ENCODE measurements at places on chromosomes 1 and 21.

DNA sequence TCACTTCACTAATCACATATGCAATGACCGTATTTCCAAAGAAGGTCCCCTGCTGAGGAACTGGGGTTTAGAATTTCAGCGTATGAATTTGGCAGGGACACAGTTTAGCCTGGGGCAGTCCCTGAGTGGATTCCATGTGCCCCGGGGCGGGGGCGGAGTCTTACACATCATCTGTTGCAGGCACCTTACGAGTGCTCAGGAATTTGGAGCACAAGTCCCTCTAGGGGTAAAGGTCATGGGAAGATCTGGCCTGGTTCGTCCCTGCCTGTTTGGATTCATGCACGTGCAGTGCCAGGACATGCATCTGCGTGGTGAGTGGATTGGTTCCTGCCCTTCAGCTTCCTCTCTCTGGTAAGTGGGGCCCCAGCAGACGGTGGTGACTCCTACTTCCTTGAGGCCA is 208.3 kb upstream of the C1orf174 start:
- no peaks in the 10 kb centered on the region for H3K27me3 ChIP-seq
- no peaks in the 10 kb centered on the region for H3K36me3 ChIP-seq
- H3K27ac ChIP-seq = no peak overlapping the region
- no peak for DNase-seq
- no peak overlapping the region for H3K4me3 ChIP-seq
- H3K4me1 ChIP-seq = no peaks in the 10 kb centered on the region

DNA sequence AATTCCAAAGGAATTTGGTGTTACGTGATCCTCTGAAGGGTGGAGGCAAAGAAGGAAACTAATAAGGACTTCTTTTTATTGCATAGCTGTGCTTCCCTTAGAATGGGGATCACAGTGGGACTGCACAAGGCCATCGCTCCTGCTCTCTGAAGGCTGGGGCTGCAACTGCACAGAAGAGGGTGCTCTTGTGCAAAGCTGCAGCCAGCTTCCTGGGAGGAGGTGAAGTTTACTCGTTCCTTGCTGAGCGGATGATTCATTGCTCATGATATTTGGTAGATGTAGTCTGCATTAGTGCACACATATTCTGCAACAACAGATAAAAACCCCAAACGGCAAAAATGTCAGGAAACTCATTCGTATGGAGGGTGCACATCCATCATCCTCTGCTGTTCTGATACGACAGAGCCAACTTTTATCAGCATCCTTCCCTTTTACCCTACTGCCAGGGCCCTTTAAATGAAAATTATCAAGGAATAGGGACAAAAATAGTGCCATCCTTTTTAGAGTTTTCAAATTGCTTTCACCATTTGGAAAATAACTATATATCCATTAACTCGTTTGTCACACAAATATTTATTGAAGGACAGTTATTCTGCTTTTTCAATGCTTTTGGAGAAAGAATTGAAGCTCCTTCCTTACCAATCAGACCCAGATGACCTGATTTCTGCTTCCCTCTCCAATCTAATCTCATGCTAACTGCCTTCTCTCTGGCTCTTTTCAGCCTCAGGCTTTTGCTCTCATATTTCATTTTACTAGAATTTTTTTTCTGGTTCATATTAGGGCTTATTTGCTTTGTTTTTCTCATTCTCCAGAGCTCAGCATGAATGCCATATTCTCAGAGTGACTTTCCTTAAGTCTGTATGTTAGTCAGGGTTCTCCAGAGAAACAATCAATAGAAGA is 263.6 kb downstream of the DUSP10 start:
- H3K27me3 ChIP-seq = no peaks in the 10 kb centered on the region
- no peak for DNase-seq
- no peak overlapping the region for H3K4me3 ChIP-seq
- no peaks in the 10 kb centered on the region for H3K4me1 ChIP-seq
- H3K36me3 ChIP-seq = no peaks in the 10 kb centered on the region
- H3K27ac ChIP-seq = no peak overlapping the region

DNA sequence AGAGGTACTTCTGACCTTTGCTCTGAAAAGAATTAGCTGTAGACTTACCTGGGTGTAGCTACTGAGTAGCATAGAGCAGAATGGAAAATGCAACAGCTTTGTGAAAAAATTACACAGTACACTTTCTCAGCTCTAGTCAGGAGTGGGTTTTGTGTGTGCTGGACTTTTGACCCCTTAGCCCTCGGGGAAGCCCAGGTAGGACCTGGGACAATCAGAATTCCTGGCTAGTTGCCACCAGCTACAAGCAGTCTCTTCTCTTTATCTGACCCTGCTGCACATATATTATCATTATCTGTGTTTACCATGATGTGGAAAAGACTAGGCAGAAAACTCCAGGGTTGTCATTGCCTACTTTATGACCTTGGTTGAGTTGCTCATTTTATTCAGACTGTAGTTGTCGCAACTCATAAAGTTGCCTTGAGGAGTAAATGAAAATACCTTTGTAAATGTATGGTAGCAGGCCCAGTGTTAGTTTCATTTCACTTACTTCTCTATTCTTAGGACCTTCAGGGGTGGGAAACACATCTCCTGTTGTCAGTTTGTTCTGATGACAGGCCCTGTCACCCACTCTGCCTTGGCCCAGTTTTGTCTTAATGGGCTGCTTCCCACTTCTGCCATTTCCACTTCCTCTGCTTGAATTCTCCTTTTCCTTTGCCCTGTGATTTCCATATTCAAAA is 5.4 kb downstream of the NEK7 start:
- H3K36me3 ChIP-seq = no peaks in the 10 kb centered on the region
- peaks cover 31% of the 10 kb centered on the region for H3K4me1 ChIP-seq
- no peaks in the 10 kb centered on the region for H3K27me3 ChIP-seq
- no peak overlapping the region for H3K4me3 ChIP-seq
- H3K27ac ChIP-seq = peak overlapping the region; percentile 51

DNA sequence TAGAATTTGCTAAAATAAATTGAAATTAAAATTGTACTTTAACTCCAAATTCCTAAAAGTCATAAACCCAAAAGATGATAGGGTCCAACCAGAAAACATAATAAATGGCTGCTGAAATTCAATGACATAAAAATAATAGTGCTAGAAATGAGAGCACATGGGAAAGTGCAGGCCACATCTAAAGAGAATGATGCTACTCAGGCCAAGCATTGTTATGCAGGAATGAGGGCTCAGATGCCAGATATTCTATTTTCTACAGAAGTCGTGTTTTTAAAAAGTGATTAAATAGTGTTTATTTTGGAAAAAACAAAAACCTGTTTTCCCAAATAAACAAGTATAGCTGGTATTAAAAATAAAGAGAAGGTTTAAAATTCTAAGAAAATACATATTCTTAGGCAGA is 234.4 kb downstream of the KCNT2 start:
- H3K36me3 ChIP-seq = no peaks in the 10 kb centered on the region
- H3K27ac ChIP-seq = no peak overlapping the region
- no peaks in the 10 kb centered on the region for H3K4me1 ChIP-seq
- H3K4me3 ChIP-seq = no peak overlapping the region

DNA sequence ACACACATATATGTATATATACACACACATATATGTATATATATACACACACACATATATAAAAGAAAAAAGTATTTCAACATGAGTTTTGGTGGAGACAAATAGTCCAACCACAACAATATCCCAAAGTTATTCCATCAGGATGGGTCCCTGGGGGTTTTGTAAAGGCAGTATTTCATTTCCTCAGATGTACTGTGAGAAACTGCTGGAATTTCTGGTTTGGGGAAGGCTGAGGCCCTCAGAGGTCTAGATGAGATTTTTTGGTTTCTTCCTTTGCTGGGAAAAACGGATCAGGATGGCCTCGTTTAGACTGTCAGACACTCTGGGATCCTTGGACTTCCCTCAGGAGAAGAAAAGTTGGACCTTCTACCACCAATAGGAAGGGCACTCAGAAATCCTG is 36.5 kb upstream of the TENT5B start:
- no peak for DNase-seq
- peaks cover 16% of the 10 kb centered on the region for H3K4me1 ChIP-seq
- no peaks in the 10 kb centered on the region for H3K36me3 ChIP-seq
- no peak overlapping the region for H3K4me3 ChIP-seq
- H3K27me3 ChIP-seq = no peaks in the 10 kb centered on the region
- H3K27ac ChIP-seq = no peak overlapping the region

DNA sequence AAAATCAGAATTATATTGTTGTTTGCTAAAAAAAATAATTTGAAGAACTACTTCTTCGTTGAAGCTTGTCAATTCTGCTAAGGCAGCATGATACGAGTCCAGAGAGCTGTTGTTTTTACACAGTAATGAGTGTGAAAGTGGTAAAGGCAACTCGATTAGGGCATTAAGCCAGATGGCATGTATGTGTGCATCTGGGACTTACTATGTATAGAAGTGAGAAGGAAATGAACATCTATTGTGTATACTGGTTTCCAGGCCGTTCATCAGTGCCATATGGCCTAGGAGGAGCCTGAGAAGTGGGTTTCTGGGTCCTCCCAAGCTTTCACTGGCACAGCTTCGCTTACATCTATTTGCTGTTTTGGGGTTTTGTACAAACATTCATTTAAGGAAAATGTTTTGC is 5.7 kb downstream of the CTPS1 start:
- H3K4me3 ChIP-seq = no peak overlapping the region
- no peaks in the 10 kb centered on the region for H3K27me3 ChIP-seq
- H3K36me3 ChIP-seq = peaks cover 24% of the 10 kb centered on the region
- DNase-seq = no peak

DNA sequence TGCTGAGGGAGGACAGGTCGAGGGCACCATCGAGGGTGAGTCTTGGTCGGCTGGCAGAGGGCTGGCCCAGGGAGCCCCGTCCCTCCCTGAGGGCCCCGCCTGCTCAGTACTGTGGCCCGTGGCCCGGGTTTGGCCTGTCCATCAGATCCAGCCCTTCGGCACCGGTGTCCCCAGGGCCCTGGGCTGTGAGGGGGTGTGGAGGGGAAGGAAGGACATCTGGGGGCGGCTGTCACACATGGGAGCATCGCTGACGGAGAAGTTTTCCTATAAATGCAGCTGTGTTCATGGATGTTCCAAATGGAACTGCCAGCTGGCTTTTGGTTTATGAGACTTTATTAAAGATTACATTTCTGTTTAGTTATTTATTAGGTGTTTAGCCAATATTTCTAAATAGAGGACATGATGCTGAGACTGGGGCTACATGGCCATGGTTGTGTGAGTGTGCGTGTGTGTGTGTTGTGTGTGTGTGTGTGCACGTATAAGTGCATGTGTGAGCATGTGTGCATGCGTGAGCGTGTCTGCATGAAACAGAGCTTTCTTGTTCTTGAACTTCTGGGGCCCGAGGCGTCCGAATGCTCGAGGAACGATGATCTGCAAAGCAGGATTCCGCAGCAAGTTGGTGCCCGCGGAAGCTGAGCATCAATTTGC is 54.3 kb downstream of the SLX9 start:
- H3K27me3 ChIP-seq = no peaks in the 10 kb centered on the region
- DNase-seq = peak; percentile 75
- peaks cover 3% of the 10 kb centered on the region for H3K4me1 ChIP-seq
- H3K27ac ChIP-seq = peak overlapping the region; percentile 41

DNA sequence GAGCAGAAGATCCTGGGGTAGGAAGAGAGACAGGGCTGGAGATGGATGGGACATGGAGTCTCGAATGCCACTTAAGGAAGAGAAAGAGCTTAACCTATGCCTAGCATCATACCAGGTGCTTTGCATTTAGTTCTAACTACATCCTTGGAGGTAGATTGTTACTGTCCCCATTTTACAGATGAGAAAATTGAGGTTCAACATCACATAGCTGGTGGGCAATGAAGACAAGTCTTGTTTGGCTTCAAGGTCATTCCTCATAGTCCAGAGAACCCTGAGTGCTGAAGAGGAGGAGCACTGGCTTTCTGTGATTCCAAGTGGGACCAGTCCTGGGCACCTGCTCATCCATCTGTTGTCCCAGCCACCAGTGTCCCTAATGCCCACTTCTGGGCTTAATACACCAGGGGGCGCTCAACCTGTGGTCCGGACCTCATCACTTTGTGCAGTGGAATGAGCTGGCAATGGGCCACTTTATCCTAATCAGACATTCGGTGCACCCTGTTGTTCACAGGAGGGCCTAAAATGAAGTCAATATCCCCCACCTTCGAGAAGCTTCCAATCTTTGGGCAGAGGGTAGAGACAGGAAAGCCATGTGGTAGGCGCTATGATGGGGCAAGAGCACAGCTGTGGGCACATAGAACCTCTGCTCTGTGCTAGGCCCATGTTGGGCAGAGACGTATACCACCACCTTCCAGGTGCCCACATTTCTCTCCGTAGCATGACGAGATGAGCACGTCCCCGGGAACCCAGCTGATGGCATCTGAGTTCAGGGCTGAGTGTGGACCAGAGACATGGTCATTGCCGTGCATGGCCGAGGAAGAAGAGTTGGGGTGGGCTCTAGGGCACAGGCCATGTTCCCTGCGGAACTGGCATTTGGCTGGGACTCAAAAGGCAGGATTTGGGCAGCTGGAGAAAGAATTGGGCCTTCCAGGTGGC is 9.2 kb downstream of the RPS6KA1 start:
- peaks cover 47% of the 10 kb centered on the region for H3K4me1 ChIP-seq
- peak overlapping the region; percentile 93 for H3K27ac ChIP-seq
- peak; percentile 69 for DNase-seq
- H3K36me3 ChIP-seq = peaks cover 9% of the 10 kb centered on the region

GRCh38 chr1:98924977-98925376 is 79.7 kb downstream of the PLPPR5 start:
- no peak for DNase-seq
- no peaks in the 10 kb centered on the region for H3K27me3 ChIP-seq
- no peak overlapping the region for H3K27ac ChIP-seq
- no peaks in the 10 kb centered on the region for H3K4me1 ChIP-seq
- H3K36me3 ChIP-seq = no peaks in the 10 kb centered on the region

- peaks cover 5% of the 10 kb centered on the region for H3K4me1 ChIP-seq
- peak overlapping the region; percentile 71 for H3K27ac ChIP-seq
- no peaks in the 10 kb centered on the region for H3K27me3 ChIP-seq
Observed at GRCh38 chr21:39124681-39125251, 58.5 kb downstream of the PSMG1 start.

DNA sequence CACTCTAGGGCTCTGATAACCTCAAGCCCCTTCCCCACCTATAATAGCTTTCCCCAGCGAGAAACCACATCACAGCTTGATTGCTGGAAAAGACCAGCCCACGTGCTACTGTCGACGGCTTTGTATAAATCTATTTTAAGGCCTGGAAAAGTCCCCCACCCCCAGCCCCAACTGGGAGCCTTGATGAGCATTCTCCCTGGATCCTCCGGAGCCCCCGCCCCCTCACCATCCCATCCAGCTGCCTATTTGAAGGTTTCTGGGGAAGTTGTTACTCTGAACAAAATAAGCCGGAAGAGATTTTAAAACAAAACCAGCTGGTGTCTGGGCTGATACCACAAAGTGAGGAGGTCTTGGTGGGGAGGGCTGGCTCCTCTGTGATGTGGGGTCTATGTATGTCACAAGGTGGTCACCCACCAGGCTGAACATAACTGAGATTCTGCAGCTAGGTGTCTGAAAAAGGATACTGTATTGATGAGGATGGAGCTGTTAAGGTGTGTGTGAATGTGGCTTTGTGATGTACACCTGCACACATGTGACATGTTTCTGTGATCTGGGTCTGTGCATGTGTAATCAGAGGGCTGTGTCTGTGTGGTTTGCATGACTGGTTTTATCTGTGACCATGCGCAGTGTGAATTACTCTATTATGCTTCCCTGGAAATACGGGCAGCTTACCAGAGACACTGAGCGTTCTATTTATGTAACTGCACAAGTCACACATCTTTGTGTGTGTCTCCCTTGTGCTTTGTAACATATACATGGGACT is 25.0 kb downstream of the RIMS3 start:
- H3K4me3 ChIP-seq = no peak overlapping the region
- no peak for DNase-seq
- H3K4me1 ChIP-seq = no peaks in the 10 kb centered on the region
- no peaks in the 10 kb centered on the region for H3K36me3 ChIP-seq
